ENCODE measurements at places on chromosomes 12 and 14.

DNA sequence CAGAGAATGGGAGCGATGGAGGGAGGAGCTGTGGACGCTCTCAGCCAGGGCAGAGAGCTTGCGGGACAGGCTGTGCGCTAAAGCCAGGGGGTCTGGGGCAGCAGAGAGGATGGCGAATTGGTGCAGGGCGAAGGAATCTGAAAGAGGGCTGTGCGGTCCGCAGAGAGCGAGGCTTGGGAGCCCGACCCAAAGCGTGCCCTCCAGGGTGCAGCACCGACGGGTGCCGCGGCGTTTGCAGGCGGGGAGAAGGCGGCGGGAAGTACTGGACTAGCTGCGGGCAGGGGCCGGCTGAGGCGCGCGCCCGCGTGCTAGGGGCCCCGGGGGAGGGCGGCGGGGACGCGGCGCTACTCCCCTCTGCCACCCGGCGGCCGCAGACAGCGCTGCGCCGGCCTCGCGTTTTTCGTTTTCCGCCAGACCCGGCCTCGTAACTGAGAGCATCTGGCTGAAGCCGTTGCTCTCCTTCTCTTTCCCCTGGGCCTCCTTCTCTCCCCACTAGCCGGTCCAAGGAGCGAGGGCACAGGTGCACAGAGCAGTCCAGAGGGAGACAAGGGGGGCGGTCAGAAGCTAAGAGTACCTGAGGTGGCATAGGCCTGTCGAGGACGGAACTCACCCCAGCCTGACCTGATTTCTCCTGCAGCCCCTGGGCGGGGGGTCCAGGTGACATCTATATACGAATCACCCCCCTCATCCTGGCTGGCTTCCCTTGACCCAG, 24.9 kb downstream of the SLC6A12 start:
- no peak for DNase-seq

DNA sequence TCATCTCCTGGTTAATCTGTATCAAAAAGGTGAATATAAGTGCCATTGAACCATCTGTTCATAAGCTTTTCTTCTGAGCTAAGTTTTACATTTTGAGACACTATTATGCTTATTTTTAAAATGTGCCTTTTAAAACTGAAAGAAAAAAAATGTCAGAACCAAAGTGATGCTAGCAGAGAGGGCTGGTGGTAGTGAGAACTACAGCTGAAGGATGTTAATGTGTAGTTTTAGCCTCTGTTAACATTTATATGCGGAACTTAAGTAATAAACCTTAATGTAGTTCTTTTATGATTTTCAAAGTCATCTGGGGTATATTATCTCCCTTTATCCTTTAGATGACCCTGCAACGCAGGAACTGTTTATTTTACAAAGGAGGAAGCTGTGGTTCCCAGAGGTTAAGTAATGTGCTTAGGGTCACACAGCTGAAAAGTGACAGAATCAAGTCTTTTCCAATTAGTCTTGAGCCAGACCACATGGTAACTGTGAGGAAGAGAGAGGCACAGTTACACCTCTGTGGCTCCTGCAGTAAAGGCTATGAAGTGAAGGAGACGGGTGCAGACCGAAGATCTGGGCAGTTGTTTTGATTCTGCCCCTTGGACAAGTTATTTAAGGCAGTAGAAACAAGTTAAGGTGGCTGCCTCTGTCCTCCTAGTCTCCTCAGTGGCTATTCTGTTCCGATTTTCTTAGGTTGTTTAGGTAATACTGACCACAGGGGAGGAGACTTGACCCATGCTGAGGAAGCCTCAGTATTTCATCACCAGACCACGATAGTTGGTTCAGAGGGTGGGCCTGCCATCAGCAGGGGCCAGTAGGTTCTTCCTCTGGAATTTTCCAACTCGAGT, 23.9 kb downstream of the GNG2 start:
- DNase-seq, result no peak

DNA sequence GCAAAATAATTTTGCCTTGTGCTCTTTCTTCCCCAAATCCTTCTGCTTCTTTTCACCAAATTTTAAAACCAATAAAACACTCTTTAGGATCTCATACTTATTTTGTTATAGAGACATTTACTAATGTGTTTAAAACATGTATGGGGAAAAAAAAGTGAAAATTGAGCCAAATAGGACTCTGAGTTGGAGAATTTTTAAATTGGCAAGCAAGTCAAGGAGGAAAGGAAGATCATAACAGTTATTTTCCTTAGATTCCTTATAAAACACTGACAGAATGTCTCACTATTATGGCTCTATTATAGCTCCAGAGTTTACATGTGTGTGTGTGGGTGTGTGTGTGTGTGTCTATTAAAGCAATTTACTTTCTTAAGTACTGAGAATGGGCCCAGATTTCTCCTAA, 220.5 kb downstream of the SLC6A15 start:
- DNase-seq, result no peak

- DNase-seq, result no peak
Observed at GRCh38 chr14:23523229-23524016, 28.1 kb downstream of the ZFHX2 start.

DNA sequence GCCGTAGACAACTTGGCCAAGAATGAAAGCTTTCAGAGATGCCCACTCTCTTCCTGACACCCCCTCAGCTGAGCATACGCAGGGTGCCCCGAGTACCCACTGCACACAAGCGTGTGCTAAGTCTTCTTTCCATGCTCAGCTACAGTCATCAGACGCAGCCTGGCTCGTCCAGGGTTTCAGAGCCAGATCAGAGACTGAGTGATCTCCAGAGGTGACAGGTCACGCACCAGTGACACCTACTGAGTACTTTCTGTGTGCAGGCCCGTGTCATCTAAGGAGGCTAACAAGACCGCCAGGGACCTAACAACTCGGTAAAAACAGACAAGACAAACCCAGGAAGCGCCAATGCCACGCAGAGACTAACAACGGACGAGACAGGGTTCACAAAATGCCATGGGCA, 25.1 kb downstream of the STX2 start:
- DNase-seq, result no peak

DNA sequence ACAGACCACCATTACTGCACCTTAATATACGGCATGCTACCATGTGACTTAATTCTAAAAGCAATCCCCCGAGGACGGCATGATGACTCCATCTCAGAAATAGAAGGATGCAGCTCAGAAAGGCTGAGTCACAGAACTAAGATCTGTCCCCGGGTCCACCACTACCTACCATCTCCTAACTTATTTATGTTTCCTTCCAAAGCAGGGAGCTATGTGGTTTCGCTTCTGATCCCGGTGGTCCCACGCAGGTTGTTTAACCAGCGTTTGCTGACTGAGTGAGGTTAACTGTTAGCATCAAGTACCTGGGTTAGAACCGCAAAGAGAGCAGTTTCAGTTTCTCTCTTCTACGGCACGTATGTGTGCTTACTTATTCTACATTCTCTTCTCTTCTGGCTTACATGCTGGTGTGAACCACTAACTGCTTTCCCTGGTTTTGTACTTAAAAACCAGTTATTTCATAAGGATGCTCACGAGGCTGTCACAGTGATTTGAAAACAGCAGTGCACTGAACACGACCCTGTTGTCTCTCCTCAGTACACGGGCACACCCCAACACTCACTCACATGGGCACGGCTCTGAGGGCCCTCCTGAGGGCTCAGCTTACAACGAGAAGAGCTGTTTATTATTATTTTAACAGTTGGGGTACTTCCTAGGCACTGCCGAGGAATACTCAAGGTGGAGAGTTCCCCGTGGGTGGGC, 66.7 kb downstream of the CCDC88C start:
- no peak for DNase-seq

GRCh38 chr12:113235976-113236375, 14.7 kb downstream of the TPCN1 start:
- DNase-seq, result no peak

DNA sequence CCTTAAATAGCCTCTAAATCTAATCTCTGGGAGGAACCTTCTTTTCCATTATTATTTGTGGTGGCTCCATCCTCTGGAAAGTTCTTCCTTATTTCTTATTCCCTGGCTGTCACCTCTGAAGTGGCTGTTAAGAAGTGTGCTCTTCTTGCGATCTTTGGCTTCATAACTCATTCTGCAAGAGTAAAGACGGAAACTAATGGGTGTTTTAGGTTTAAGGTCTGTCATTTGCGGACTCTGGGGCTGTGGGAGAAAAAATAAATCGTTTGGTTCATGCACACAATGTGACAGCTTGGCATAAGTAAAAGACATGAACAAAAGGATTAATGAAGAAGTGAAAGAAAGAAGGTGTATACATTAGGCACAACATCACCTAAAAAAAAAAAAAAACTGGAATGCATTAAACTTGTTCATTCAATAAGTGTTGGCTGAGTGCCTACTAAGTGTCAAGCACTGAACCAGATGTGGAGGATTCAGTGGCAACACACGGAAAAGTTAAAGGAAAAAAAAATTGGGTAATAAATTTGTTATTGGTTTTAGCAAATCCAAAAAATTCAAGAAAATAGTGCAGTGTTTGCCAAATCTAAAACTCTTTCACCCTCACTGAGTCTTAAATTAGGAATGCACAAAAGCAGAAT, 99.5 kb downstream of the ERGIC2 start:
- no peak for DNase-seq

DNA sequence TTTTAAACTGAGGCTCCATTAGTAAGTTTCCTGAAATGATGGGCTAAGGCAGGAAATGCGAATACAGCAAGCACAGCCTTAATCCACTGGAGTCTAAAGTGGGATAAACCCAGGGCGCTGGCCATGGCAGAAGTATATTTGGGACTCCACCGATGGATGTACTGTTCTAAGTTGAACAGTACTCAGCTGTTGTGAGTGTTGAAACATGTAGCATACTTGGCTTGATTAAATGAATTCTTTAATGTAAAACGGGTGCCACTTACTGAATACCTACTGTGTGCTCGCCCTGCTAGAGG, 996 bp downstream of the SSPN start:
- DNase-seq, result no peak

DNA sequence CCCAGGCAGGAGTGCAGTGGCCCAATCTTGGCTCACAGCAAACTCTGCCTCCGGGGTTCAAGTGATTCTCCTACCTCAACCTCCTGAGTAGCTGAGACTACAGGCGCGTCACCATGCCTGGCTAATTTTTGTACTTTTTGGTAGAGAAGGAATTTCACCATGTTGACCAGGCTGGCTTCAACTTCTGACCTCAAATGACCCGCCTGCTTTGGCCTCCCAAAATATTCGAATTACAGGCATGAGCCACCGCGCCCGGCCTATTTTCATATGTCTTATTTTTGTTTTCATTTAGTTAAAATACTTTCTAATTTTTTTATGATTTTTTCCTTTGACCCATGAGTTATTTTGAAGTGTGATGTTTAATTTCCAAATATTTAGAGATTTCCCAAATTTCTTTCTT, 143.6 kb upstream of the VRK1 start:
- DNase-seq, result no peak

- DNase-seq, result peak; percentile 74
Observed at GRCh38 chr14:73759183-73759713, 45.1 kb upstream of the PNMA1 start.

DNA sequence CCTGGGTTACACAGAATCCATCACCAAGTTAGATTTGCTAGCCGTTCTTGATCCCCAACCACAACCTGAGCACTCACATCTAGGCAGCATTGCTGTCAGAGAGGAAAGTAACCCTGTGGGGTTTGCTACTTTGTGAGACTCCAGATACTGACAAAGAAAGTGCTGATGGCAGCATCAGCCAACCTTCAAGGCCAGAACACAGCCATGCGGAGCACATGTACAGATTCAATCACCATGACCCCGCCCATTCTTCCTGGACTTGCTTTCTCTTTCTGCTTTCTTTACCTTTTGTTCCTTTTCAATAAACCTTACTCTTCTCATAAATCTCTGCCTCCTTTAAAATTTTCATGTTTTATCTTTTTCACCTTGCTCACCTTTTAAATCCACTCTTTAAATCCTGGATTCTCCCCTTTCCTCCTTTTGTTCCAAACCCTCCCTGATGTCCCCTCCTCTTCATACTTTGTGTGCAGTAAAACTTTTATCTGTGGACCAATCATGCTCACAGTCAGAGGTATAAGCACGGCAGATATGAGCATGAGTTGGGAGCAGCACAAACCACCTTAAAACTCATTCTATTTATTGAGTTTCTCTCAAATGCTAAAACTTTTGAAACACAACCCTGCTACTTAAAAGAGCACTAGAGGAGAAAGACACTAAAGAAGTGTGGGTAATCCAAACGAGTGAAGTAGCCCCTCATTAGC, 21.9 kb upstream of the CERS5 start:
- peak; percentile 59 for DNase-seq

- DNase-seq, result peak; percentile 52
Observed at GRCh38 chr14:23071921-23072539, 14.7 kb upstream of the CDH24 start.

GRCh38 chr14:22280497-22281316, 308.3 kb downstream of the DAD1 start:
- no peak for DNase-seq

- peak; percentile 68 for DNase-seq
Observed at GRCh38 chr14:102097441-102098135, 10.7 kb upstream of the HSP90AA1 start.

GRCh38 chr14:24392325-24393091, 6.3 kb upstream of the NYNRIN start:
- DNase-seq, result peak; percentile 34

DNA sequence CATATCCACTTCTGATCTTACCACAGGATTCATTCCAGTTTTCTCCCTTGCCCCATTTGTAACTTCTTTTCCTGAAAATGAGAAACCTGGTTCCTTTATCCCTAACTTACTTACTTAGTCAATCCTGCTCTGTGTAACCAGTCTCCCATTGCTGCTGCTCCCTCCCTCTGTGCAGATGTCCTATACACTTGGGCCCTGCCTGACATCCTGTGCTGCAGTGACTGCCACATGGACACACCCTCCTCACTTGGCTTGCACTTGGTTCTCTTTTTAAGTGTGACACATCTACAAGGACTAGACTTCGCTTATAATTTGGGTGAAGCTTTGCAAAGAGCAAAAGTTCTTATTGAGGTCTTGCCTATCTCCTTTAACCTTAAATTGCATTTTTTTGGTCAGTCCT, 51.4 kb downstream of the FGD4 start:
- DNase-seq, result peak; percentile 37

DNA sequence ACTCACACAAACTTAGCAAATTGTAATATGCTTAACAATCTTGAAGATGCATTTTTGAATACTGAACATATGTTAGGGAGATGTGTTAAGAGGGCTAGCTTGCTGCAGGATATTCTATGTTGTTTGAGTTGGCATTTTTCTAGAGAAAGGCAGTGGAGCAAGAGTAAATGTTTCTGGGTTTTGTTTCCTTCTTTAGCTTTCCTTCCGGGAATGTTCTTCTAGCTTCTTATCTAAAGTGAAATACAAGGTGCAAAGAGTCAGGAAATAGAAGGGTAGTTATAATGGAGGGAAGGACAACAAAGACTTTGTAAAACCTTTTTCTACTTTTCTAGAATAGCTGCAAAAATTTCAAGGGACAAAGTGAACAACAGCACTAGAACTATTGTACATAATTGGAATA, 77.6 kb upstream of the KCNH3 start:
- DNase-seq, result no peak

- DNase-seq, result no peak
Observed at GRCh38 chr14:103085106-103086091, 1.4 kb downstream of the LBHD2 start.

GRCh38 chr12:66103016-66103913, 27.3 kb downstream of the LLPH start:
- no peak for DNase-seq

- DNase-seq, result no peak
Observed at GRCh38 chr12:38653650-38654049, 251.7 kb downstream of the CPNE8 start.

- DNase-seq, result no peak
Observed at GRCh38 chr14:44531658-44532057, 24.6 kb upstream of the FSCB start.

All from colonic mucosa (tissue), 4 donors.